ENCODE measurements at places on chromosomes 13 and 19. TPM values are rescaled to one million over a fixed set of nuclear protein-coding genes. Genes with fewer than 3 reads are reported as not detected.

NEK5 gene
- 1.3 TPM for total RNA-seq

KATNAL1 gene
- total RNA-seq, result 73.9 TPM

RNF225 gene
- total RNA-seq, result not detected

BABAM1 gene
- total RNA-seq, result 61.3 TPM

SPACA4 gene
- not detected for total RNA-seq

FLT1 gene
- 10.0 TPM for total RNA-seq

CYP2S1 gene
- total RNA-seq, result not detected

ARHGEF1 gene
- 24.4 TPM for total RNA-seq

SLC25A42 gene
- total RNA-seq, result 16.3 TPM

PLK5 gene
- total RNA-seq, result 0.31 TPM

CASP14 gene
- total RNA-seq, result not detected

C19orf73 gene
- total RNA-seq, result not detected

ZNF557 gene
- total RNA-seq, result 35.4 TPM

COL5A3 gene
- total RNA-seq, result 1.3 TPM

AP1M1 gene
- total RNA-seq, result 53.8 TPM

MIA gene
- not detected for total RNA-seq

AMER2 gene
- total RNA-seq, result 153 TPM

FAM98C gene
- total RNA-seq, result 16.3 TPM

F2RL3 gene
- total RNA-seq, result not detected

SLC6A16 gene
- total RNA-seq, result 0.94 TPM

IQCN gene
- 2.5 TPM for total RNA-seq

SYCN gene
- not detected for total RNA-seq

CYP4F2 gene
- total RNA-seq, result not detected

FGF21 gene
- not detected for total RNA-seq

UQCR11 gene
- 52.0 TPM for total RNA-seq

DIAPH3 gene
- 7.2 TPM for total RNA-seq

ISYNA1 gene
- total RNA-seq, result 79.8 TPM

ARHGAP33 gene
- 123 TPM for total RNA-seq

CACNG6 gene
- not detected for total RNA-seq

QPCTL gene
- 4.7 TPM for total RNA-seq

EDNRB gene
- 18.5 TPM for total RNA-seq

ADGRE3 gene
- not detected for total RNA-seq

CGB2 gene
- not detected for total RNA-seq

KCNN4 gene
- not detected for total RNA-seq

GTF3A gene
- 66.0 TPM for total RNA-seq

CCDC194 gene
- not detected for total RNA-seq

C1QTNF9B gene
- total RNA-seq, result not detected

CBARP gene
- total RNA-seq, result 15.3 TPM

ZNF792 gene
- total RNA-seq, result 29.1 TPM

CPT1C gene
- 58.5 TPM for total RNA-seq

CYP4F12 gene
- not detected for total RNA-seq

PLIN4 gene
- 0.63 TPM for total RNA-seq

KLK14 gene
- total RNA-seq, result 0.63 TPM

SCAF1 gene
- total RNA-seq, result 18.8 TPM

STOML3 gene
- total RNA-seq, result not detected

MBD3L2 gene
- total RNA-seq, result not detected

MAP3K10 gene
- 43.5 TPM for total RNA-seq

CEACAM16 gene
- total RNA-seq, result not detected

ZNF534 gene
- total RNA-seq, result 9.4 TPM

PCDH9 gene
- total RNA-seq, result 126 TPM

STAP2 gene
- 1.3 TPM for total RNA-seq

FGF22 gene
- 0.63 TPM for total RNA-seq

DCT gene
- total RNA-seq, result 0.63 TPM

RNF126 gene
- total RNA-seq, result 20.0 TPM

SLC15A1 gene
- total RNA-seq, result not detected

RUBCNL gene
- total RNA-seq, result 3.4 TPM

S1PR2 gene
- 3.1 TPM for total RNA-seq

KLK1 gene
- not detected for total RNA-seq

ICAM5 gene
- total RNA-seq, result 4.1 TPM

All from parietal lobe (tissue), 2 donors.